GM20000 (cell line): ENCODE measurements at places on chromosomes 16 and 17.
A peak's percentile ranks its signal among the peaks of the same experiment; 100 is the strongest.

DNA sequence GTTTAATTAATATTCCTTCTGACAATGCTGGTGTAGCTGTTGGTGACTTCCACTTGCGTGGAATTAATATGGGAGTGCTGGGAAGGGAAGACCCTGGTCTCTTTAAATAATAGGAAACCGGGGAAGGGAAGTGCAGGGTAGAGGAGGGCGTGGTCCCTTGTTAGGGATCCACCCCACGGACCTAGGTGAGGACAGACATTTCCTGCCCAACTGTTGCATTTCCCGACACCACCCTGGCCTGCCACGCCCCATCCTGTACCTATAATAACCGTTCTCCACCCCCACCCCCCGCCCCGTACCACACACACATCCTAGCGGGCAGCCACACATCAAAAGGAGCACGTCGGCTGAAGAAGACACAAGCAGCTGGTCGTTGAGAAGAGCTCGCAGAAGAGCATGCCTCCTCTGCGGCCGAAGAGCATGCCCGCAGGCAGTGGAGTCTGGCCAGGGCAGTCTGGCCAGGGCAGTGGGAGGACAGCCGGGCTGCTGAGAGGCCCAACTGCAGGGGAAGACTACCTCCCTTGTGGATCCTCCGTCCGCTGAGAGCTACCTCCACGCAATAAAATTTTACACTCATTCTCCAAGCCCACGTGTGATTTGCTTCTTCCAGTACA is 36.8 kb upstream of the MMD start:
- DNase-seq = no peak

GRCh38 chr17:50534222-50534978 is 1.9 kb downstream of the EPN3 start:
- no peak for DNase-seq

- DNase-seq = peak; percentile 100
These were observed at the start of gene GFOD2 for GRCh38 chr16:67719048-67719777. Gene GFOD2 (minus strand): TSS chr16:67719316. CDS start chr16:67685715, 33,601 bp downstream.

- no peak for DNase-seq
These were observed 711 bp downstream of the ALYREF start for GRCh38 chr17:81890447-81891302.

DNA sequence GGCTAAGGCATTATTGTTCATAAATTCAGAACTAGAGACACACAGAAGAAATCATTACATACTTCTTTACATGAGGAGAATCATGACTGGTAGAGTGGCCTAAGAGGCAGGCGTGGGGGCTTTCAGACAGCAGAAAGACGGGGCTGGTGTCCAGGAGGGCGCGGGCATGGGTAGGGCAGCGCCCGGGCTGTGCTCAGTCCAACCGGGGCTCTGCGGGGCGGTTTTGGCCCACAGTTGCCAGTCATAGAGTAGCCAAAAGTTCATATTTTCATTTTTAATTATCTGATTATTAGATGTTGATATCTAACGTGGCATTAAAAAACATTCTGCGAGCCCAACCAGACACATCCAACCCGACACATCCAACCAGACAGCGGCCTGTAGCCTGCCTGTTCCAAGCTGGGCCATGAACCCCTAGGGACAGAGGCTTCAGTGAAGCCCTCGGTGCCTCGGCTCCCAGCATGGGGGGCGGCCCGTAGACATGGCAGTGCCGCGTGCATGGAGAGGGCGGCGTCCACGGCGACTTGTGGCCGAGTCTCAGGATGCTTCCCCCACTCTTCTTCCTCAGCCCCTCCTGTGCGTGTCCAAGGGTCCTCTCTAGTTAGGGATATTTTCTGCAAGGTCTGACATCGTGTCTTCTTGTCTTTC is 162.4 kb upstream of the CHMP6 start:
- DNase-seq = no peak

DNA sequence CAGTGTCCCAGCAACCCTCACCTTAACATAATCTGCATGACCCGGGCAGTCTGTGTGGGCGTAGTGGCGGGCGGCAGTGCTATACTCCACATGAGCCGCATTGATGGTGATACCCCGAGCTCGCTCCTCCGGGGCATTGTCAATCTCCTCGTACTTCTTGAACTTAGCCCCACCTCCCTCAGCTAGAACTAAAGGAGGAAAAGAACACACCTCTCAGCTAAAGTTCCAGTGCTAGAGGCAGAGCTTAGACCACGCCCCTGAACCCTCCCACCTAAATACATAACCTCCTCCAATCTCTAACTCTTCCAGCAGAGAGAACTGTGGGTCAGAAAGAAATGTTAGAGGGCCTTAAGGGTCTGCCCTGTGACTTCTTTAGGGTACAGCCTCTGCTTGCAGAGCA is 855 bp downstream of the TUFM start:
- no peak for DNase-seq

DNA sequence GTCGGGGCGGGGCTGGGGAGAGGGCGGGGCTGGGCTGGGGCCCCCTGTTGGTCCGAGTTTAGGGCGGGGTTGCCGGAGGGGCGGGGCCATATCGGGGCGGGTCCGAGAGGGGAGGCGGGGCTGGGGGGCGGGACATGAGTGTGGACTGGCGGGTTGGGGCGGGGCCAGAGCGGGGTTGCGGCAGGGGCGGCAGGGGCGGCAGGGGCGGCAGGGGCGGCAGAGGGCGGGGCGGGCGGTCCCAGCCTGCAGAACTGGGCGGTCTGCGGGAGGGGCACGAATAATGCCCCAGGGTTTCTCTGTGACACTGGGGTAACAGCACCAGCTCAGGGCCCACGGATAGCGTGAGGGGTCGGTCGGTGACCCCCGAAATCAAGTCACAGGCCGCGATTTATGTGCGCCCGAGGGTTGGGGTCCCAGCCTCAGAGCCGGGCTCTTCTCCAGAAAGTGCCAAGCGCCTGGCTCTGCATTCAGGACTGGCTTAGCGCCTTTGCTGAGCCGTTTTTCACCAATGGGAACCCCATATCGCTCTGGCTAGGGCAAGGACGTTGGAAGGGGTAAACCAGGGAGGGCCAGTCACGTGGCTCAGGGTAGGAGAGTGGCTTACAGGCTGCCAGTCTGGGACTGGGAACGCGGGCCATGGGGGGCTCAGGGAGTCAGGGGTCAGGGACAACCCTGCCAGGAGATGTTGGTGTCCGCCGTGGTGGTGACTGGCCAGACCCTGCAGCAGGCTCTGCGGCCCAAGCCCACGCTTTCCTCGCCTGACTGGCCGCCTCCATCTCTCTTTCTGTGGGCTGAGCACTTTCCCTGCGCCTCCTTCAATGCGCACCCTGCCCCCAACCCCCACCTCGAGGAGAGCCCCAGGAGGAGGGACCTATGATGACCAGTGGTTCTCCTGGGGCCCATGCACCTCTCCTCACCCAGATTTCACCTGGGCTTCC is 1.2 kb upstream of the METTL26 start:
- peak; percentile 100 for DNase-seq

GRCh38 chr17:14205992-14206461 is 30.6 kb downstream of the CDRT15 start:
- no peak for DNase-seq

DNA sequence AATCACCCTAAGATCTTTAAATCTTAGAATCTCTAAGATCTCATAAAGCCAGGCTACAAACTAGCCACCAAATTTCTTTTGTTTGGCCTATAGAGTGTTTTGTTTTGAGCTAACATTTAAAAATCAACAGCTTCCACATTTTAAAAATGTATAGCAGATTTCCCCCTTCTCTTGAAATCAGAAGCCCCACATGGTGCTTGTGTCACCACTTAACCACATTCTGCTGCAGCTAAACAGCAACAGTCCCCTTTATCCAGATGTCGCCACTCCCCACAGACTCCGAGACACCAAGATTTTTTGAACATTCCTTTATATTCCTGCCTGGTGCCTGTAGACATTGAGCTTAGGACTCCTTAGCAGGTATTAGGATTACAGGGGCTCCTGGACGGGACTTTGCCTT is 16.0 kb downstream of the GUCY2D start:
- no peak for DNase-seq

DNA sequence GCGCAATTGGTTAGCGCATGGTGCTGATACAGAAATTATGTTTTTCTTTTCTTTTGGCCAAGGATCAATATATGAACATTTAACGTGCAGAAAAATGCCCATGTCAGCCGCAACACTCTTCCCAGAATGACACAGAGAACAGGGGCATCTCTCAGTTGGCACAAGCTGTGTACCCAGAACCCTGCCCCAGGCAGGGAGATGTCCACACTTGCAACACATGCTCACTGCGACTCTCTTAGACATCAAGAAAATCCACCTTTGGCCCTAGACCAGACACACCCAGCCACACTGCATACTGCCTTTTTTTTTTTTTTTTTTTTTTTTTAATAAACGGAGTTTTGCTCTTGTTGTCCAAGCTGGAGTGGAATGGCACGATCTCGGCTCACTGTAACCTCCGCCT is 17.0 kb downstream of the PITPNA start:
- no peak for DNase-seq

DNA sequence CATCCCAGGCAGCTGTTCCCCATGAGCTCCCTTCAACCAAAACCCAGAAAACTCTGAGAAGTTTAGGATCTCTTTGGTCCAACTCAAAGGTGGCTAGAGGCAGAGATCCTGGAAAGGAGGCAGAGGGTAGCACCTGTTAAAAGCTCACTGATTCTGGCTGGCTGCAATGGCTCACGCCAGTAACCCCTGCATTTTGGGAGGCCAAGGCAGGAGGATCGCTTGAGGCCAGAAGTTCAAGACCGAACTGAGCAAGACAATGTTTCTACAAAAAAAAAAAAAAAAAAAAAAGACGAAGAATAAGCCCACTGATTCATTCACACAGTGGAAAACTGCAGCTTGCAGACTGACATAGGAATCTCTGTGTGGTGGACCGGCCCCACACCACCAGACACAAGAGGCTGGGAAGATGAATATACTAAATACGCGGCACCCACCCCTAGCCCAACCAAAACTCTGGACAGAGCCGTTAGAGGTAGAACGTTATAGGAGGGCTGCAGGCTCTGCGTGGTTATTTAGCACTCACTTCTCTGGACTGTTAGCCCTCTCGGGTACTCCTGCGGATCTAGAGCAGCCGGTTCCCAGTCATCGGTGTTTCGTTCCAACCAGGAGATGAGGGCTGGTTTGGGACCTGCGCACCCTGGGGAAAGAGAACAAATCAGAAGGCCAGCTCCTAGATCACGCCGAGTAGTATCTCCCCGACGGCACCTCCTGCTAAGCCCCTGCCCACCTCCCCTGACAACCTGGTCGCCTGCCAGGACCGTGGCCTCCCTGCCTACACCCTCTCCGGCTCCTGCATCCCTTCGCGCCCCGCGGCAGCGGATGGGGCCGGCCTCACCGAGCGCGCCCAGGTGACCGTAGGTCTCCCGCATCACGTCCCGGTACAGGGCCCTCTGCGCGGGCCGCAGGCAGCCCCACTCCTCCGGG is 925 bp downstream of the ZNF689 start:
- peak; percentile 76 for DNase-seq
